ENCODE measurements at places on chromosomes 4 and X.

- no peak for DNase-seq
Measured at GRCh38 chr4:137333031-137333430, 199.3 kb downstream of the PCDH18 start.

- DNase-seq = no peak
Measured at GRCh38 chr4:165096776-165097175, 15.9 kb downstream of the TMEM192 start.

GRCh38 chr4:145883101-145883694, 55.4 kb downstream of the ZNF827 start:
- DNase-seq = no peak

GRCh38 chr4:73864365-73864764, 4.8 kb upstream of the CXCL1 start:
- no peak for DNase-seq

DNA sequence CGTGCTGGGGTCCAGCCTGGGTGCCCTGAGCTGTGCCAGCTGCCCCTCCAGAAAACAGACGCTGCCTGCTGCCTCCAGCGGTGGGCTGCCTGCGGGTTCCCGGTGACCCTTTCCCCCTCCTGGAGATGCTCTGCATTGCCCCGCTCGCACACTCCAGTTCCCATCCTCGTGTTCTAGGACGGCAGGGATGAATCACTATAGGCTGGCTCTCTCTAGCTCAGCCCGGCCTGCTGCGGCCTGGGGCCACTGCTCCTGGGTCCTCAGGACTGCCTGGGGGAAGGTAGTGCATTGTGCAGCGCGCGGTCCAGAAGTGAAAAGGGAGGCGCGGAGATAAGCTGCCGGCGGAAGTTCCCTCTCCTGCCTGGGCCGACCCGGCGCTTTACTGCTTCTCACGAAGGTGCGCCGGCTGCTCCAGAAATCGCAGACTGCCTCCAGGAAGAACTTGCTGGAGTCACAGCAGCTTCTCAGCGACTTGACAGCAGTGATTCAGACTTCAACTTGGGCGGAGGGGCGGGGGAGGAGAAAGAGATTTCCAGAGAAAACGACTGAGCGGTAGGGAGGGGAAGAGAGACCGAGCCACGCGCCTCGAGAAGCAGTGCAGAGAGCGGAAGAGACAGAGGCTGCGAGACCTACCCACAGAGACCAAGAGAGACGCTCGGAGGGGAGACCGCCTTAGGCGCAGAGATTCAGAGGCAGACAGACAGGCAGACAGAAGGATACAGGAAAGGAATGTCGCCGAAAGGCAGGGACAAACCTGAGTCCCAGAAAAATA, 6.7 kb upstream of the MSX1 start:
- no peak for DNase-seq

DNA sequence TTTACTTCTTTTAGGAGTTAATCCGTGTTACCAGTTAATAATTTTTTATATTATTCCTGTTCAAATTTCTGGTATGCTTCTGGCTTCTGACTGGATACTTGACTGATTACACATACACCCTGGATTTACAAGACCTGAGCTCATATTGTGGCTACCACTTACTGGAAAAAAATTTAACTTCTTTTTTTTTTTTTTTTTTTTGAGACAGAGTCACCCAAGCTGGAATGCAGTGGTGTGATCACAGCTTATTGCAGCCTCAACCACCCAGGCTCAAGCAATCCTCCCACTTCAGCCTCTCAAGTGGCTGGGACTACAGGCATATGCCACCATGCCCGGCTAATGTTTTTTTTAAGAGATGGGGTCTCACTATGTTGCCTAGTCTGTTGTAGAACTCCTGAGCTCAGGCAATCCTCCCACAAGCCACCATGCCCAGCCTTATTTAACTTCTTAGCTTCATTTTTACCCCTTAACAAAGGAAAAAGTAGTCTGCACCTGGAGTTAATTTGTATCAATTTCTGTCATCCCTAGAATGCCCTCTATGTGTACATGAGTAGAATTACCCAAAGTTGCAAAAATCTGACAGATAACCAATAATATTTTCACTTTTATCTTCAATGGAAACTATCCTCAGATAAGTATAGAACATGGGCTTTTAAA, 50.3 kb downstream of the TMEM165 start:
- DNase-seq = no peak

DNA sequence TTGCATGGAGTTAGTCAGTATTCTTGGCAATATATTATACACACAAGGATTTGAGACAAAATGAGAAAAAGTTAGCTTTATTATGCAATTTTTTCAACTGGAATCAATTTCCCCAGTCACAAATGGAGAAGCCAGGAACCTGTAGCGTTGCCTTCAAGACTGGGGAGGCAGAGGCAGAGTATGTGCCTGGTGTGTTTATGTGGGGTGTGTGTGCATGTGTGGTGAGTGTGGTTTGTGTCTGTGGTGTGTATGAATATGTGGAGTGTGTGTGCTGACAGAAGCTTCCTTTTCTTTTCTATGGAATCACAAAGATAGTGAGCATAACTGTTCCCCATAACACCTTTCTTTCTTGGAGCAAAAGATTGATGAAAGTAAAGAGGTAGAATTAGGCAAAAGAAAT, 37.0 kb downstream of the TNIP3 start:
- no peak for DNase-seq

DNA sequence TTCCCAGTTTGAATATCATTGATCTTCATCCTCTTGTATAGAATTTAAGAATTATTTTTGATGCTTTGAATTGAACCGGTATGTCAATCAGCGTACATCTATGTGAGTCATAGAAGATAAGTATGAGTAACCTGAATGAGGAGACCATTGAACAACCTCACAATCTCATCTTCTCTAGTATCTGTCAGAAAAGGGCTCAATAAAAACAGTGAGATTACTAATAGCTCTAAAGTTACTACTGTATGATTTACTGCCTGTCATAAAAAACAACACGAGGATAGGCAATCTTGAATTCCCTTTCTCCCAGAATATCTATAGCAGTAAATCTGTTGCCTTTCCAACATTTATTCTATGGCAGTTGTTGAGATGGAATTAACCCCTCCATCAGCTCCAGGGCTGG, 36.1 kb downstream of the PHOX2B start:
- no peak for DNase-seq

- DNase-seq = no peak
Measured at GRCh38 chrX:9606971-9607370, 142.1 kb downstream of the TBL1X start.
